Cardiac atrium fibroblast (primary cell): ENCODE measurements at places on chromosomes 6 and 20. TPM values are rescaled to one million over a fixed set of nuclear protein-coding genes. Genes with fewer than 3 reads are reported as not detected.

TUBB1 gene
- total RNA-seq = not detected in 2 replicates

VSX1 gene
- total RNA-seq = not detected in 2 replicates

GRM1 gene
- total RNA-seq = not detected in 2 replicates

DAAM2 gene
- total RNA-seq = 12.2 and 18.1 TPM in 2 replicates

TBXT gene
- not detected in 2 replicates for total RNA-seq

NNAT gene
- total RNA-seq = 0.32 TPM in 1 of 2 replicates, not detected in the other

EFCAB8 gene
- total RNA-seq = under 0.01 TPM in 1 of 2 replicates, not detected in the other

SLC17A1 gene
- not detected in 2 replicates for total RNA-seq

SPDEF gene
- total RNA-seq = not detected in 2 replicates

PSORS1C2 gene
- not detected in 2 replicates for total RNA-seq

RTF2 gene
- 64.6 and 66.1 TPM in 2 replicates for total RNA-seq

OTOR gene
- not detected in 2 replicates for total RNA-seq

KIFC1 gene
- total RNA-seq = 6.0 and 6.8 TPM in 2 replicates

KCNK15 gene
- 0.18 and 1.1 TPM in 2 replicates for total RNA-seq

CALHM5 gene
- 6.7 and 8.9 TPM in 2 replicates for total RNA-seq

THEMIS gene
- total RNA-seq = not detected in 2 replicates

MMP24 gene
- total RNA-seq = 0.16 and 0.18 TPM in 2 replicates

HLA-DQB1 gene
- not detected in 2 replicates for total RNA-seq

RNF144B gene
- 0.72 and 3.2 TPM in 2 replicates for total RNA-seq
